ENCODE measurements at places on chromosomes 7 and 10. TPM values are rescaled to one million over a fixed set of nuclear protein-coding genes. Genes with fewer than 3 reads are reported as not detected.

The SLC26A5 gene
- total RNA-seq = not detected

The TUBAL3 gene
- not detected for total RNA-seq

The HELLS gene
- 39.7 TPM for total RNA-seq

The CD36 gene
- total RNA-seq = 4.3 TPM

The PRSS2 gene
- total RNA-seq = not detected

The OPALIN gene
- not detected for total RNA-seq

The CHRM2 gene
- total RNA-seq = 28.9 TPM

The ZNF37A gene
- 10.0 TPM for total RNA-seq

All from fibroblast of villous mesenchyme (primary cell).